Osteoblast (primary cell): ENCODE measurements at places on chromosomes 5 and 9.

DNA sequence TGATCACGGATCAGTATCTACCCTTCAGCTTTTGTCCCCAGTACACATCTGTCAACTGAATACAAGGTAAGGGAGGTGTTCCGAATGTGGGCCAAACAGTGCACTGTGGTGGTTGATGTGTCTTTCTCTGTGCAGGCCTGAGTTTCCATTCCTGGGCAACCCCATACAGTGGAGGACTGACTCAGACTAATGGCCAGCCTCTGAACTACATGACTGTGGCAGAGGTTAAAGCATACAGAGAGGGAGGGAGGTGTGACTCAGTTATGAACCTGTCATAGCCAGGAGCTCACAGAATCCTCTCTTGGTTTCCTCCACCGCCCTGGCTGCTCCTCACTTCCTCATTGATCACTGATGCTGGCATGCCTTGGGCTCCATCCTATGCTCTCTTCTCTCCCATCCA is 136.4 kb upstream of the TAS2R1 start:
- DNase-seq, result no peak

DNA sequence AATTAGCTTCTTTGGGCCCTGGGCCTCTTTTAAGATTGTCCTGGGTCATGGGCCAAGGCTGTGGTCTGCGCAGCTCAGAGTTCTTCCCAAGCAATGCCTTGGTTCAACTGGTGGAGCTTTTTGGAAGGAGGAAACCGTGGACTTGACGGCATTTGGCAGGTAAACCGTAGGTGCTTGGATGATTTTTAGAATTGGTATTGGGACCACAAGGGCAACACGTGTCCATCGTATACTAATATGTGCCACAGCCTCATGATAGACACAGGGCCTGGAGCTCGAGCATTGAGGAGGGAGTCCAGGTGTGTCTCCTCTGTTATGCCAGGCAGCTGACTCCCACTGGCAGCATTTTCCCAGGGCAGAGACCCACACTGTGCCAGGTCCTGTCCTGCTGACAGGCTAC is 120.9 kb upstream of the PITX1 start:
- no peak for DNase-seq

DNA sequence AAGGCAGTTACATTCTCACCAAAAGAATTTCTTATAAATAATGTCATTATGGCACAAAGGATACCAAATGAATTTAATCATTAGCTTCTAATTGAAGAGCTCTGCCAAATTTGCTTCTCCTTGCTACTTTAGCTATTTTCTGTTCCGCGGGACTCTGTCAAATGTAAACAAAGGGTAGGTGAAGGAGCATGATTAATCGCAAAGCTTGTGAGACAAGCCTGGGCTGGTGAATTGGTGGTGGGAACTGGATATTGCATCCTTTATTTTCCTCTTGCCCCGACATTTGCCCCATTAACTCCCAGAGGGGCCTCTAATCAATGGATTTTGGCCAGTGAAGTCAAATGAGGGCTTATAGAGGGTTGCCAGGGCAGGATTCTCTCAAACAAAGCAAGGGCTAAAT is 234.2 kb upstream of the RFX3 start:
- DNase-seq, result no peak

DNA sequence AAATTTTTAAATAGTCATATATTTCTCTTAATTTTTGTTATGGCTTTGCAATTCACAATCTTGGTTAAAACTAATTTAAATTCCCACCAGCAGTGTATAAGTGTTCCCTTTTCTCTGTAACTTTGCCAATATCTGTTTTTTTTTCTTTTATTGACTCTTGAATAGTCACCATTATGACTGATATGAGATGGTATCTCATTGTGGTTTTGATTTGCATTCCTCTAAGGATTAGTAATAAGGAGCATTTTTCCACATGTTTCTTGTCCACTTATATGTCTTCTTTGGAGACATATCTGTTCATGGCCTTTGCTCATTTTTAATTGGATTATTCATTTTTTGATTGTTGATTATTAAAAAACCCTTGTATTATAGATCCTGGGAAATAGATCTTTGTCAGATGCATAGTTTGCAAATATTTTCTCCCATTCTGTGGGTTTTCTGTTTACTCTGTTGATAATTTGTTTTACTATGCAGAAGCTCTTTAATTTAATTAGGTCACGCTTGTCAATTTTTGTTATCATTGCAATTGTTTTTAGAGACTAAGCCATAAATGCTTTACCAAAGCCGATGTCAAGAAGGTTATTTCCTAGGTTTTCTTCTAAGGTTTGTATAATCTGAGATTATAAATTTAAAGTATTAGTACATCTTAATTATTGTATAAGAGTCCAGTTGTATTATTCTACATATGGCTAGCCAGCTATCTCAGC is 610.9 kb downstream of the CHSY3 start:
- DNase-seq, result peak; percentile 17

DNA sequence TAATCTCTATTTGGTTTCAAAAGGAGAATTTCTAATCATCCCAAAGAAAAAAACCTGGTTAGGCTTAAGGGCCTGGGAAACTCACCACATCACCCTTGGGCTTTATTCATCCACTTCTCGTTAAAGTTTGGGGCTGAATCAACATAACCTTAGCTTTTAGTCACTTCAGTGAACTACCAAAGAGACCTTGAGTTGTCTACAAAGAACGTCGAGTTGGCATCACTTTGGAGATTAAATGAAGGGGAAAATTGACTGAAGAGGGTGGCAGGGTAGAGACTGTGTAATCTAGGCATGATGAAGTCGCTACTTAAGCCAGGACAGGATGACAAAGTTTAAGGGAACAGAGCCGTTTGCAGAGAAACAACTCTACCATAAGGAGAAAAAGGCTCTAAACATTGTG is 341.4 kb downstream of the RAB3C start:
- DNase-seq, result no peak

- peak; percentile 69 for DNase-seq
Observed at GRCh38 chr5:149421834-149422233, 42.7 kb upstream of the IL17B start.

GRCh38 chr5:102307232-102307631 is 11.1 kb upstream of the SLCO4C1 start:
- no peak for DNase-seq

- DNase-seq, result peak; percentile 45
Observed at GRCh38 chr5:178297751-178298150, 65.1 kb upstream of the PHYKPL start.

DNA sequence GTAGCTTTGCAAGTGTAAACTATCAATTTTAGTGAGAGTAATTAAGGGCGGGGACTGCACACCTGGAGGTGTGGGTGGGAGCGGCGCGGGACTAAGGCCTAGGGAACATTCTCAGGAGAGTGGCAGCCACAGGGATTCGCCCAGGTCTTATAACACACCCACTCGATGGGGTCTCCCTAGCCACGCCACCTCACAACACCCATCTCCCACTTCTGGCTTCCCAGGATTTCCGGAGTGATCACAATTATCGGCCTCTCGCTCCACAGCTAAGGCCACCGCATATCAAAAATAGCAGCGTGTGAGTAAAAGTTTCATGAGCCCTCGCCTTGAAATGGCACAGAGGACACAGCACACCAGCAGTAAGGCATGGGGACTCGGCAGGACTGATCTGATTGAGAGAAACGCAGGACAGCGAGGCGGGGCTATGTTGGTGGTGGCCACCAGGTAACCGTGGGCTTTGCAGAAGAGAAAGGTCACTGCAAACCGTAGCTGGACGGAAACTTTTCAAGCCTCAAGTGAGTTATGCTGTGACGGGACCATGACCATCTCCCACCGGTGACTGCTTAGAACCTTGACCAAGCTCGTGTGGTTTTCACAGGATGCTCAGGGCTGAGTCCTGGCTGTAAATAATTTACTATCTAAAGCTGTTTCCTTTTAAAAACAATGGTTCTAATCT is 1.1 kb upstream of the LPAR1 start:
- no peak for DNase-seq

DNA sequence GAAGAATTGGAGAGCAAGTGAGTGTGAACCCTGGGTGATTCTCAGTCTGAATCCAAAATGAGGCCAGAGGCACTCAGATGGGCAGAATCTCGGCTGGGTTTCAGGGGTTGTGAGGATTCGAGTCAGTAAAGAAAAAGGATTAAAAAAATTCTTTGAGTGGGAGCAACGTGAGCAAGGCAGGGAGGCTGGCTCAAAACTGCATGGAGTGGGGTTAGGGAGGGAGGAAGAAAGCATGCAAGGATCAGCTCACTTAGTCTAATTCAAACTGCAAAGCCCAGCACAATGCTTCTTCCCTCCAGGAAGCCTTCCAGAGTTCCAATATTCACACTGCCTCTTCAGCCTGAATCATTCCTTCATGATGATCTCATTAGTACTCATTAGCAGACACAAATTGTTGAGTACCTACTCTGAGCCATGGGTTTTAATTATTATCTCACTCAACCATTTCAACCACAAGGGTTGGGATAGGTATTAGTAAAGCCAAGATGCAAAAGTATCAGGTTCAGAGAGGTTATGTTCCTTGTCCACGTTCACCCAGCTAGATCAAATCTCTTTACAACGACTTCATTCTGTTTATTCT is 95.8 kb downstream of the BRINP1 start:
- no peak for DNase-seq

DNA sequence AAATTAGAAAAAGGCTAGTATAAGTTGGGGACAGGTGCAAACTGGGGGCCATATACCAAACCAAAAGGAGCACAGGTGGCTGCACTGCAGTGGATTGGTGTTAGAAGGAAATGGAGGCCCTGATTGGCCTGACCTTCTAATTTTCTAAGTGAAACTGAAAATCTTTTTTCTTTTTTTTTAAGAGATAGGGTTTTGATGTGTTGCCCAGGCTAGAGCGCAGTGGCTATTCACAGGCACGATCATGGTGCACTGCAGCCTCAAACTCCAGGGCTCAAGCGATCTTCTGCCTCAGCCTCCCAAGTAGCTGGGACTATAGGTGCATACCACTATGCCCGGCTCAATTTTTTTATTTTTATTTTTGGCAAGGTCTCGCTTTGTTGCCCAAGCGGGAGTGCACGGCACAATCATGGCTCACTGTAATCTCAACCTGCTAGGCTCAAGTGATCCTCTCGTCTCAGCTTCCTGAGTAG is 9.8 kb upstream of the CCDC69 start:
- DNase-seq, result no peak

DNA sequence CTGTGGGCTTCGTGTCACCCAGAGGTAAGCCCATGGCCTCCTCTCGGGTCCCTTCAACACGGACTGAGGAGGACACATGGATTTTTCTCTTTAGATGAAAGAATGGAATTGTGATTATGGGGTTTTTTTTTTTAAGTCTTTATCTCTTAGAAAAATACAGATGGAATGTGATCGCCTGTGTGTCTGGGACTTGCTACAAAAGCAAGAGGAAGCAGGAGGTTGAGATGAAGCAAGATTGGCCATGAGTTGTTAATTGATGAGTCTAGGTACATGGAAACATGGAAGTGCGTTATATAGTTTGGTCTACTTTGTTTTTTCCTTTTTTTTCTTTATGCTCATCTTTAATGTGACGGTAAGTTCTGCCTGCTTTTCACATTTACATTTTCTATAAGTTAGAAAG is 14.6 kb downstream of the USP20 start:
- no peak for DNase-seq

GRCh38 chr5:20229303-20230005 is 241.5 kb upstream of the CDH18 start:
- DNase-seq, result no peak

DNA sequence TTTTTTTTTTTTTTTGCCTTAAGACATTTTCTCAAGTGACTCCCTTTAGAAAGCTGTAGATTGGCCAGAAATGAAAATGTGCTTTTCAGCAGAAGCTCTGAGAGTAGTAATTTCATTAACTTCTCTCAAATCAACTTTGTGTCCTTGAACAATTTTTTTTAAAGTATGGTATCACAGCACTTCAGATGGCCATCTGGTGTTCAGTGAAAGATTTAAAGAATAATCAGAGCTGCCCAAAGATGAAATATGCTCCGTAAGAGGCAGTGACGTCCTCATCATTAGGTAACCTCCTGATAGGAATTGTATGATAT is 43.0 kb upstream of the PCAT7 start:
- DNase-seq, result no peak

DNA sequence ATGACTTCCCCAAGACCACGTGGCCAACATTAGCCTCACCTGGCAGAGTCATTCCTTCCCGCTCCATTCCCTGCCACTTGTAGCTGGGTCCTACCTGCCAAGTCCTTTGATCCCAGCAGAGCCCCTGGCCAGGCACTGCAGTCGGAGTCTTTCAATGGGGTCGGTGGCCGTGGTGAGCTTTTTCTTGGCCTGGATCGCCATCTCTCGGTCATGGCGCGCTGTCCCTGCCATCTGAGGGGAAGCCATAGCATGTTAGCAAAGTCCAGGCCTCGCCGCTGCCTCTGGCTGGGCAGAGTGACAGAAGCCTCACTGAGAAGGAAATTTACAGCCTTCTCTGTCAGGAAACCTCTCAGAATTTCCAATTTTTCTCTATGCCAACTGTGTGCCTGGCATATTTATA is 17.5 kb downstream of the CAPSL start:
- DNase-seq, result no peak

DNA sequence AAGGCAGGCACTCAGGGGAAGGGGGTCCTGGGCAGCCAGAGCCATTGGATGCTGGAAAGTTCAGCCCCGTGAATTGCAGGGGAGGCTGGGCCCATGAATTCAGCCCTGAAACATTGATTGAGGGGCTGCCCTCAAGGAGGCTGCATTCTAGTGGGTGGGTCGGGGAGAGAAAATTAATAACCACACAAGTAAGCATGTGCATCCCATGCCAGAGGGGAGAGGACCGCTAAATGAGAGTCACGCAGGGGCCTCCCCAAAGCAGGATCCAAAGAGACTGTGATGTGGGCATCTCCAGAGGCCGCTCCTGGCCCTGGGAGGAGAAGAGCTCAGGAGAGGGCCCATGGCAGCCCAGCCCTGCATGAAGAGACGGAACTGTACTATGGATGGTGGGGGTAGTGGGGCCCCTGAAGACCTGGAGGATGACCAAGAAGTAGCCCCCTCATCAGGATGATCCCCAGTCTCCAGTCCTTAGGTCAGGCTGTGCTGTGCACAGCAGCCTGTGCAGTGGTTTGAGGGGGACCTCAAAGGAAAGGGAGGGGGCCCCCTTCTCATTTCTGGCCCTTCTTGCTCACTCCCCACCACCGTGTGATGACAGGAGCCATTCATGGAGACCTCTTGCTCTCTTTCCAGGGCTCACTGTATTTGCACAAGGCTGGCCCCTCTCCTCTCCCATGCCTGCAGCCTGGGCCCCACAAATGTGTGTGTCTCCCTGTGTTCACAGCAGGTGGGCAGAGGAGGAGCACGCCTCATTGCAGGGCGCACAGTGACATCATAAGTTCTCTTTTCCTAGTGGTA is 233.6 kb upstream of the IRX1 start:
- DNase-seq, result no peak

DNA sequence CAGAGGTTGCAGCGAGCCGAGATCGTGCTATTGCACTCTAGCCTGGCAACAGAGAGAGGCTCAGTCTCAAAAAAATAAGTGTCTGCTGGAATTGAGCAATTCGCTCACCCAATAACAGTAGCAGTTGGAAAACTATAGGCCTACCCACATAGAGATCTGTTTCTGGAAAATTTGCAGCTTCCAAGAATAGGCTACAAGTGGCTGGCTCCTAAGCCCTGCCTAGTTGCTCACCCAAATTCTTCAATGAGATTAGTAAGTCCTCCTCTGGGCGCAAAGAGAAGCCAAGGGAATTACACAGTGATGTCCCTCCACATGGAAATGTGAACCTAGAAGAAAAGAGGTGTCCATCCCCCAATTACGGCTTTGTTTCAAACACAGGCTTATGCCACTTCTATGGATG is 42.6 kb upstream of the RNF38 start:
- DNase-seq, result no peak
